ENCODE measurements at places on chromosomes 2 and 18.

- DNase-seq, result no peak
These were observed 35.5 kb downstream of the ZC3H6 start for GRCh38 chr2:112310906-112311305.

DNA sequence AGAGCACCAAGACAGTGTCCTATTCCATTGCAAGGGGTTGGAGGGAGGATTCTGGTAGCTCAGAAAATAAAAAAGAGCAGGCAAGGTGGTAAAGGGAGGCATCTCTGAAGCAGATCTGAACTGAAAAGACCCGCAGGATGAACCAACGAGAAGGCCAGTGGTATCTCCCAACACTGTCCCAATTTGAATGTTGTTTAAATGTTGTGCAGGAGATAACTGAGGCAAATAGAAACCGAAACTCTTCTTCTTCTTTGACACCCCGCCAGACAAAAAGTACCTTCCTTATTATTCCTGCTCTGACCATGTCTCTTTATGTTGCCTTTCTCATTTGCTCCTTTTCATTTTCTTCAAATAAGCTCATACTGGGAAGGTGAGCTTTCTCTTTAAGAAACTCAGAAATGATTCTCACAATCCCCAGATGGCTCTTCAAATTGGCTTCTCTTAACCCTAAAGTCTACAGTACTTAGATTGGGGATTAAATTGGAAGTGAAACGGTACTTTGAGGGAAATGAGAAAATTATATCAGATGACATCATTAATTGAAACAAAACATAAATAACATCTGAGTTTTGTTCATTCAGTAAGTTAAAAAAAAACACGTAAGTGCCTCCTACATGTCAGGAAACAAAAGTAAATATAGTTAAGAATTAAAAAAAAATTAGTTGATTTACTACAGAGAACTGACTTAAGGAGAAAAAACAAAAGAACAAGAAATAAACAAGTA is 143.6 kb downstream of the WDPCP start:
- no peak for DNase-seq

DNA sequence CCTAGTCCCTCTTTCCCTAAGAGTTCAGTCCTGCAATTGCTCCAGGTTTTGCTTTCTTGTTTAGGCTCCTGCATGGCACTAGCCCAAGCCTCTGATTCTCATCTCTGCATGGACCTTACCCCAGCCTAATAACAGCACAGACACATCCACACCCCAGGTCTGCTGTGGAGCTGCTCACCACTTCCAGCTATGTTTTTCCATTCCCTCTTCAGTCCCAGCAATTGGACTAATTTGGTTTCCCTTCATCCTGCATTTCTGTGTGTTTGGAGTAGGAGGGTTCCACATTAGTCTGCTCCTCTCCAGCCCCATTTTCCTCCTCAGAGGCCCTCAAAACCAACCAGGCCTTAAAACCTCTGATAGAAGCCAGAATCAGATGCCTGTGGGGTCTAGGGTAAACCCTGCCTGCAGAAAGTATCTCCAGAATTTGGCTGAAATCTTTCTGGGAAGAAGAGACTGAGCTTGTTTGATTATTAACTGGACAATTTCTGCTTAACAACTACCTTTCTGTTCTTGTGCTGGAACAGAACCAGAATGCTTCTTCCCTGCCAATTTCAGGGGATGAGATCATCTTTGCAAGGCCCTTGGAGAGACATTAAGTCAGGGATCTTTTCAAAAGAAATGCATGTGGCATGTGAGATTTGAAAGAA is 95.9 kb downstream of the GFPT1 start:
- DNase-seq, result no peak

- no peak for DNase-seq
These were observed 99.6 kb upstream of the MBOAT2 start for GRCh38 chr2:9102861-9103662.

DNA sequence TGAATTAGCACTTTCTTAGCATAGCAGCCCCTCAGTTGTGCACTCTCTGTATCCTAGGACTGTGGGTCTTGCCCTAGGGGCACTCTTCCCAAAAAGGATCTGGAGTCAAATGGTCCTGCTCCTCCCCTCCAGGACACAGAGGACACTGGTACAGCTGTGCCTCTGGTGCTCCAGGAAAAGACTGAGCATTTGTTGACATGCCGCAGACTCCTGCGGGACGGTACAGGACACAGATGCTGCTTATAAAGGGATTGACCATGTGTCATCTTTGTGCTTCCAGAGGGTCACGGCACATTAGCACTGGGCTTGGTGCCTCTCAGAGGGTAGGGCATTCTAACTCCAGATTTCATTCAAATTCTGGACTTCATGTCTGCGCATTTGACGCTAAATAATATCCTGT is 110.5 kb downstream of the KLF7 start:
- no peak for DNase-seq

GRCh38 chr2:144239306-144239705 is 280.6 kb downstream of the ZEB2 start:
- no peak for DNase-seq

- DNase-seq, result no peak
These were observed 1.6 kb downstream of the INHBB start for GRCh38 chr2:120347396-120348060.

DNA sequence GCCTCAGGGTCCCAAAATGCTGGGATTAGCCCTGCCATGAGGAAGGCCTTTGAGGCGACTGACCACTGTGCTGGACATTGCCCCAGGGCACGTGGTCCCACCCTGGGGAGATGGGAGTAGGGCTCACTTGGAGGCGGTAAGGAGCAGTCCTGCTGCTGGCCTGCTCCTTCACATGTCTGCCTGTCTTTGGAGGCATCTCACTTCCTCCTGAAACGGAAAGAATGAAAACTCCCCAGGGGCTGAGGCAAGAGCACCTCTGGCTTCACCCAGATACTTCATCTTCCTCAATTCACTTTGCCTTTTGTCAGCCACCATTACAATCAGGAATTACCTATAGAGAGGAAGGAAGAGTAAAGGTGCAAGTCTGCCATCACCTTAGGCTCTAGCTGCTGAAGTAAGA is 59.9 kb upstream of the GATA6 start:
- no peak for DNase-seq

GRCh38 chr18:10453806-10454680 is at the start of gene APCDD1:
Gene APCDD1 (plus strand): TSS chr18:10454635. CDS start chr18:10454982, 347 bp downstream.
- DNase-seq, result no peak

GRCh38 chr2:73870084-73870483 is 22.7 kb upstream of the ACTG2 start:
- no peak for DNase-seq

DNA sequence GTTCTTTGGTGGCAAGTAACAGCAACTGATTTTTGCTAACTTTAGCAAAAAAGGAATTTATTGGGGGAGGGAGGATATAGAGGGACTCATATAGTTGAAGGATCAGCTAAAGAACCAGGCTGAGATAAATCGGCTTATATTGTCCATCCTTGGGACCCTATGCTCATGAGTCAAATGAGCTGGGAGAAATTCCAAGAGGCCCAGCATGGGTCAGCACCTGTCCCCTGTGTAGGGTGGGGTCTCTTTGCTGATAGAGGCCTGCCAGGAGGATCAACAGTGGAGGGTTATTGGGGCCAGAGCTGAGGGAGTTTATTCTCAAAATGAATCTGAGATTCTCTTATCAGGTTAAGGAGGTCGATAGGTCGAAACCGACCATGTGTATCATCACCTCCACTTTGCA is 97.2 kb downstream of the VAPA start:
- no peak for DNase-seq

- no peak for DNase-seq
These were observed 33.2 kb upstream of the CYP1B1 start for GRCh38 chr2:38108907-38109731.

DNA sequence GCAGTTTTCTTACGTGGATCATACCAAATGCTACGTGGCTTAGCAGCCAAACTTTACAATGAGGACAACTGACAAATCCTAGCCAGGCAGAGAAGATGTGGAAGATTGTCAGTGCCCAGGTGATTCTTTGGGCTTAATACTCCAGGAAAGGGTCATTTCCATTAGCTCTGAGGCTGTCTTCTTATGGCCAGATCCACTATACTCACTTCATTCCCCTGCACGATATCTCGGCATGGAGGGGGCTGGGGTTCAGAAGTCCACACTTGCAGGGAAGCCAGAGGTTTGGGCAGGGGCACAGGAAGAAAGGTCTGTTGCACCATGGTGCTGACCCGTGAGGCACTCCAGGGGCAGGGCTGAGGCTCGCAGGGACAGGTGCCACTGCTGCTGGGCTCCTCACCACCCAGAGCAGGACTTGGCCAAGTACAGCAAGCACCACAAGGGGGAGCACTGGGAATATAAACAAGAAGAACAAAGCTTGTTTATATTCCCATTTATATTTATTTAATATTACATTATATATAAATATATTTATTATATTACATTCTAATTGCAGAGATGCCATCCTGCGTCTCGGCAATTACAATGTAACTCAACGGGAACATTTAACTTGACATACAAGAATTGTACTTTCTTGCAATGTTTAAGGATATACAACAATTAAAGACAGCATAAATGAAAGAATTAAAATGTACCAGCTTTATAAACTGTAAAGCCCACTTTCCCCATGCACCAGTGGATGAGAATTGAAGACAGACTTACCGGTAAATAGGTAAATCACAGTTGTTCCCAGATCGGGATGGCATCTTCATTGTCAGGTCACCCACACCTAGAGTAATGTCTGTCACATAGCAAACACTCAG is 27.2 kb downstream of the CLUL1 start:
- no peak for DNase-seq

DNA sequence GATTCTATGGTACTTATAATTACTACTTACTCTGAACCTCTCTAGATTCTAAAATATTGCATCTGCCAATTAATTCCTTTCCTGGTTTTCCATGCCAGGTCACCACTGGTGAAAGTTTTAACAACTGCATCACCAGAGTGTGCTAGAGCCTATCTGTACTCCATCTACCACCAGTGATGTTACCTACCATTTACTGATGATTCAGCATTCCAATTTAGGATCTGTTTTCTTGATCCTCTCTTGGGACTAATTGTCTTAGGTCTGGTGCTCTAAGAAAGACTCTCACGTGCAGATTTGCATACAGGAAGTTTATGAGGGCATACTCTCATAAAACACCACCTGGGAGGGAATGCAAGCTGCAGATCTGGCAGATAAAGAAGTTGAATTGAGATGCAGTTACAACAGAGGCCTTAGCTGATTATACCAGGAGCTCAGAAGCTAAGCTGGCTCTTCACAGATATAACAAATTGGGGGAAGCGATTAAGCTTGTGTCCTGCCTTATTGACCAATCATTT is 347.6 kb upstream of the VRK2 start:
- DNase-seq, result no peak

- DNase-seq, result no peak
These were observed 32.8 kb downstream of the MYOM1 start for GRCh38 chr18:3186678-3187658.

Measured in GM12891 (cell line).